ENCODE measurements at places on chromosomes 1 and 21.

GRCh38 chr1:25001125-25001915 lies 71.2 kb upstream of the RUNX3 start:
- DNase-seq: no peak

GRCh38 chr1:93925206-93925605 lies 16.0 kb upstream of the GCLM start:
- DNase-seq: no peak

DNA sequence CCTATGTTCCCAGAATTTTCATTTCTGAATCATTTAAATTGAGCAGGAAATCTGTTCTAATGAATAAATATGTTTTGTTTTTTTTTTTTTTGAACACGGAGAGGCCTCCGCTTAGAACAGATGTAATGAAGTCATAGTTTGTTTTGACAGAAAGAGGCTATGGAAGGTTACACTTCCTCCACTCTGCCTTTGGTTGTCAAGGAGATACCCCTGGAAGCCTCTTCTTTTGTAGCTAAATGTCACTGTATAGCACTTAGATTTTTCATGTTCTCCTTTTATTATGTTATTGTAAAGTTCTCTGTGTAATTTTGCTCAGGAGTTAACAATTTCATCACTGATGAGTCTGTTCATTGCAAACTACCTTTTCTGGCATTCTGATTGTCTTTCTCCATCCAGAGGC lies 22.7 kb upstream of the GNG12 start:
- DNase-seq: no peak

- DNase-seq: no peak
These were observed 571.8 kb upstream of the ADGRL2 start for GRCh38 chr1:81228926-81229325.

GRCh38 chr1:25909040-25909439 lies 2.8 kb upstream of the STMN1 start:
- DNase-seq: no peak

- no peak for DNase-seq
These were observed 422 bp upstream of the RSBN1 start for GRCh38 chr1:113812661-113813135.

- no peak for DNase-seq
These were observed 5.1 kb downstream of the DNAJB4 start for GRCh38 chr1:78009836-78010235.

GRCh38 chr1:45859221-45859620 lies 55.8 kb downstream of the MAST2 start:
- no peak for DNase-seq

- no peak for DNase-seq
These were observed 53.9 kb upstream of the HSD17B7 start for GRCh38 chr1:162736633-162737067.

GRCh38 chr1:225813214-225813964 lies 3.5 kb downstream of the EPHX1 start:
- peak; percentile 44 for DNase-seq

GRCh38 chr1:231376875-231377549 lies 38.9 kb downstream of the SPRTN start:
- no peak for DNase-seq

GRCh38 chr21:45470773-45471524 lies 66.0 kb downstream of the COL18A1 start:
- DNase-seq: peak; percentile 90

DNA sequence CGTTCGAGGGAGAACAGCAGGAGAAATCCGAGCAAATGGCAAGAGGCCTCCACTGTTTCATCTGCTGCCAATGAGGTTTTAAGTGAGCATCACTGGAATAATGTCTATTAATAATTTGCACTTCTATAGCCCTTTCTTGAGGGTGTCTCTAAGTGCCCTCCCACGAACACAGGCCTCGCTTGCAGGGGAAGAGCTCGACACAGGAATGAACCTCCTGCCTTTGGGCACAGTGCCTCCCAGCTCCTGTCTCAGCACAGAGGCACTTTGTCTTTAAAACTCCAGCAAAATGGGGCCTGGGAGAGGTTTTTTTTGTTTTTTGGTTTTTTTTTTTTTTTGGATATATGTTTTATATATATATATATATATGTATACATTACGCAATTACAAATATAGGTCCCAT lies 56.6 kb downstream of the OLIG1 start:
- DNase-seq: no peak

- DNase-seq: peak; percentile 8
These were observed 40.7 kb downstream of the CASQ2 start for GRCh38 chr1:115727706-115728249.

- no peak for DNase-seq
These were observed 350.0 kb downstream of the KCNH1 start for GRCh38 chr1:210783925-210784324.

DNA sequence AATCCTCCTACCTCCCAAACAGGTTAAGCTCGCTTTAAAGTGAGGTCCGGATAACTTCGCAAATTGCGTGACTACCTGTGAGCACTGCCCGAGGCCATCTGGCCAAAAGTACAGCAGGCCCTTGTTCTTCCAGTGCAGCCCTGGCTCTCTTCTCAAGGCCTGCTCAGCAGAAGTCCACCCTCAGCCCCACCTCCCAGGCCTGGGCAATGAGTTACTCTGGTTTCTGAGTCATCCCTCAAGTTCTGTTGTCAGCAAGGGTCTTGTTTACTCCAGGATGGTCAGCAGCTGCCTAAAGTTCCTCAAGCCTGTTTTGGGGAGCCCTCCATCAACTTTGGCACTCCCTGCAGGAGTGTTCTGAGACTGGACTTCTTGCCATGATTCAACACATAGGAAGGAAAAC lies 101.7 kb downstream of the BCAR3 start:
- no peak for DNase-seq

DNA sequence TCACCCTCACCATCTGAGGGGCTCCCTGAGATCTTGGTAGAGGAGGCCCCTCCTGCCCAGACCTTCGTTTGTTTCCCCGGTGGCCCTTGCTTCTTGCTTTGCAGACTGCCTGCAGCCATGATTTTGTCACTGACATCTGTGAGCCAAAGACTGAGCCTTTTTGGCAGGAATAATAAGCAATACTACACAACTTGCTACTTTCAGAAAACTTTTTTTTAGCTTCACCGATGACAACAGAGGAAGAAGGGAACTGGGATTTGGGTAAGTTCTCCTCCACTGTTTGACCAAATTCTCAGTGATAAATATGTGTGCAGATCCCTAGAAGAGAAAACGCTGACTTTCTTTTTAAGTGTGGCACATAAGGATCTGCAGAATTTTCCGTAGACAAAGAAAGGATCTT lies 11.7 kb upstream of the CD101 start:
- DNase-seq: no peak

DNA sequence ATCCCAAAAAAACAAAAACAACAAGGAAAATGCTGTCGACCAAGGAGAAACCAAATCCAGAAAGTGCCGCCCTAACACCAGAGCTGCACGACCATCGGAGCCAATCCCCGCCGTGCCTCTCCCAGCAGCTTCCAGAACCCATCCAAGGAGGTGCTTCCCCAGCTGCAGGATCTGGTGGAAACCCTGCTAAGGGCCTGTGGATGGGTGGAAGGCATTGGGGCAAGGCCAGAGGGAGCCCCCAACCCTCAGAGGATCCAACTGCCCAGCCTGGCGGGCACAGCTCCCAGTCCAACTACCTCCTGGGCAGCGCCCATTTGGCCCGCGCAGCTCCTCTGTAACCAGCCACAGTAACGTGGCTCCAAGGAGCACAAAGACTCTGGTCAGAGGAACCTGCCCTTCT lies 81.6 kb downstream of the NPHP4 start:
- no peak for DNase-seq

DNA sequence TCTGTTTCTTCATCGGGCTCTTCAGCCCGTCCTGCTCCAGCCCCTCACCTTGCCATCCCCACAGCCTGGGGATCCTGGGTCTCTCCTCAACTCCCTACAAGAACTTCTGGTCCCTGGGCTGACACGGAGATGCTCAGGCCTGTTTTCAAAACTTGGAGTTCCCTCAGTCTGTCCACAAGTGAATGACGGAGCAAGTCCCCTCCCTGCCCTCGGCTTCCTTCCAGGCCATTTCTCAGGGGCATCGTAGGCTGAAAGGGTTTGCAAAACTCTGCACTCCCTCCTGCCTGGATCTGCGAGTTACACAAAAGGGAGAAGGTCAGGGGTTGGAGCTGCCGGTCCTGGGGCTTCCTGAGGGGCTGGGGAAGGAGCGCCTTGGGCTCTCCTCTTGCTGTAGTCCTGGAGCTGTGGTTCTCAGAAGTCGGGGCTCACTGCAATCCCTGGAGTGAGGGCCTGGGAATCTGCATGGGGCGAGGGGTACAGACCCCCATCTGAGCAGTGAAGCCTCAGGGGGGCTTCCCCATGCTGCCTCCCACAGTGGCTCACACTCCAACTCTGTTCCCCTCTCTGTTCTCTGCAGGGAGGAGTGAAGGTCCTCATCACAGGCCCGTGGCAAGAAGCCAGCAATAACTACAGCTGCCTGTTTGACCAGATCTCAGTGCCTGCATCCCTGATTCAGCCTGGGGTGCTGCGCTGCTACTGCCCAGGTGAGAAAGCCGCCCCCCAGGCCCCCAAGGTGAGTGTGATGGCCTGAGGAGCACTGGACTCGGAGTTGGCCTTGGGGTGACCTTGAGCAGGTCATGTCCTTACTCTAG lies 100.6 kb upstream of the VAMP3 start:
- no peak for DNase-seq
